G401 (cell line): ENCODE measurements at places on chromosomes 3 and 15. TPM values are rescaled to one million over a fixed set of nuclear protein-coding genes. Genes with fewer than 3 reads are reported as not detected.

DNA sequence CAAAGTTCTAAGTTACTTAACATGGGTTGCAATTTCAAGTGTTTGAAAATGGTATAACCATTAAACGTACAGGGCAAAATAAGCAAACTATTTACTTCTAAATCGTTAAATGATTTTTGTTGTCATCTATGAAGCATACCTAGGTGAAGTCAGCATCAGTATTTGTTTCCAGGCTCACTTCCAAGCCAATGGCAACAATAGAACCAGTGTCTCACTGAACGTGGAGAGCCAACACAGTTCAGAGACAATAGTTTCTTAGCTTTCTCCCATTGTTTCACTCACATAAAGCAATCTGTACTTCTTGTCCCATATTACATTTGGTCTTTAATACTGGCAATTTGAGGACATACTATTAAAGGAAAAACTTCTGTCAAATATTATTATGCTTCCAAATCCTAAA, 397.2 kb downstream of the MECOM start:
- DNase-seq: no peak

GRCh38 chr3:125460233-125460632, 59.8 kb downstream of the SNX4 start:
- DNase-seq: no peak

CCR8 gene
- not detected in 2 replicates for total RNA-seq

- peak; percentile 8 for DNase-seq
These were observed 40.2 kb upstream of the ADAMTSL3 start for GRCh38 chr15:83613714-83614113.

- DNase-seq: no peak
These were observed 75.4 kb downstream of the CPN2 start for GRCh38 chr3:194275721-194276120.

DNA sequence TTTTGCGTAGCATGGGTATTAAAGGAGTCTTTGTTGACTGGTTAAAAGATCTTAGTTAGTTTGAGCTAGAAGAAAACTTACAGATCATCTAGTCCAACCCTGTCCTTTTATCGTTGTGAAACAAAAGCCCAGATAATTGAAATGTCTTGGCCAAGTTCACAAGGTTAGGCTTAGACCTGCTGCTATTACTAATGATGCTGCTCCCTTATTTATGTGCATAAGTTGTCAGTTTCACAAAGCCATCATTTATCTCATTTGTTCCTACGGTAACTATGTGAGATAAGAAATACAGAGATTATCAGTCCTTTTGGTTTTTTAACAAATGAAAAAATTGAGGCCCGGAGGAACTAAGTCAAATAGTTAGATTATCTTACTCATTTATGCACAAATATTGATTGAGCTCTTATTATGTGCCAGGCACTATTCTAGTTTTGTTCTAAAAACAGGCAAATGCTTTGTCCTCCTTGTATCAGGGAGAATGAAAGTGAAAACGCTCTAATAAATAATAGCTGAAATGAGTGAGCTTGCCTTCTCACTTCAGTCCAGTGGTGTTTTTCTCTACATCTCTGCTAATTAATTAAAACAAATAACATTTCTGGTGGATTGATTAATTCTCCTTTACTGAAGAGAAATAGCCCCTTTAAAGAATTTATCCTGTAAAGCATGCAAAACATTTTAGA, 49.1 kb upstream of the TPRG1 start:
- no peak for DNase-seq

DNA sequence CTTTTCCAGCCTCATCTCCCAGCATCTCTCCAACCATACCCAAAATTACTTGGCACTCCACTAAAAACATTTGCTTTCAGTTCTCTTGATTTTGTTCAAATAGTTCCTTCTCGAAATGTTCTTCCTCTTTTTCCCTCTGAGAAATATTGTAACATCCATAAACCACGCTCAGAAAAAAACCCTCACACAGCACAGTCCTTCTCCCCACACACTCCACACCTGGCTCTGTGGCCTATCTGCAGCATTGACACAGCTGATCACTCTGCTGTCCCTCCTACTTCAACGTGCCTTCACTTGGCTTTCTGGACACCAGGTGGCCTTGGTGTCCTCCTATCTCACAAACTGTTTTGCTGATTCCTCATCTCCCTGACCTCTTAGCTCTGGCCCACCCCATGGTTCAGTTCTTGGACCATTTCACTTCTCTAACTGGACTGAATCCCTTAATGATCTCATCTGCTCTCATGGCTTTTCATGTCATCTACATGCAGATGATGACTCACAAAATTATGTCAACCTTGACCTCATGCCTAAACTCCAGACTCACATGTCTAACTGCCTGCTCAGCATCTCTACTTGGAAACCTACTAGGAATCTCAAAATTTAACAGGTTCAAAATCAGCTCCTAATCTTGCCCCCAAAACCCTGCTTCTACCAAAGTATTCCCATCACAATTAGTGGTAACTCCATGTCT, 93.3 kb downstream of the TRIM42 start:
- DNase-seq: no peak

DNA sequence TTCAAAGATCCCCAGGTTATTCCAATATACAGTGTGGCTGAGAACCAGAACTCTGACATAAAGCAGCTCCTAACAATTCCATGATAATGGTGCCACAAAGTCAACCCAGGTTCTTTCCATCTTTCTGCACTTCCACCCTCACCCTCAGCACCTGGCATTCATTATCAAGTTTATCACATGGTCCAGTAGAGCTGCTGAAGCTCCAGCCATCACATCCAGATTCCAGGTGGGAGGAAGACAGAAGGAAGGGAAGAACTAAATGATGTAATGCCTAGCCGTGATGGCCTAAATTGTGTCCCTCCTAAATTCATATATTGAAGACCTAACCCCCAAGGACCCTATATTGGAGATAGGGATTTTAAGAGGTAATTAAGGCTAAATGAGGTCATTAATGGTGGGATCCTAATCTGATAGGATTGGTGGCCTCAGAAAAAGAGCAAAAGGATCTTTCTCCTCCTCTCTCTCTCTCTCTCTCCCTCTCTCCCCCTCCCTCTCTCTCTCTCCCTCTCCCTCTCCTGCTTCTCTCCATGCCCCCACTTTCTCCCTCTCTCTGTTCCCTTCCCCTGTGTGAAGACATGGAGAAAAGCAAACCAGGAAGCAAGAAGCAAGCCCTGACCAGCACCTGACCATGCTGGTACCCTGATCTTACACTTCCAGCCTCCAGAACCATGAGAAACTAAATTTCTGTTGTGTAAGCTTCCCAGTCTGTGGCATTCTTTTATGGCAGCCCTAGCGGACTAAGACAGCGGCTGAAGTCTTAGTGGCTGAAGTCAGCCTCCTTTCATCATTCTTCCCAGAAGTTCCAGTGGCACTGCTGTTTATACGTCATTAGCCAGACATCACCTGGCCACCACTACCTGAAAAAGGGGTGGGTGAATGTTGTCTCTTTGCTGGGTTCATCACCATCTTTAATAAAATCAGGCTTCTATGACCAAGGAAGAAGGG, 369.7 kb upstream of the PROK2 start:
- DNase-seq: no peak

DNA sequence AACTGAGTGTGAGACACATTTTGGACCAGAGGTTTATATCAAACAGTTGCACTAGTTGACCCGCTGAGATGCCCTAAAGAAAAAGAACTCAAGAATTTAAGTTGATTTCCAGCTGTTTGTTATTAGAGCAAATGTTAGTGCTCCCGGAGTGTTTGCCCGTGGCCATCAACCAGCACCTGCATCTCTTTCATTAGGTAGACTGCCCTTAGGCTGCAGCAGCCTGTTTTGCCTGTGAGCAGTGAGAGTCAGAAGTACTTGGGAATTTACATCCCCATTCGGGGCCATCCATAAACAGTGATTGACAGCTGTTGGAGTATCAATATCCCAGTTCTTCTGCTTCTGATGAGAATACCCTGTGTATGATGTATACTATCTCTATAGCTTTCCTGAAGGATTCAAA, 492.6 kb downstream of the RBMS3 start:
- DNase-seq: no peak

NRROS gene
- total RNA-seq: 7.1 and 11.6 TPM in 2 replicates

DNA sequence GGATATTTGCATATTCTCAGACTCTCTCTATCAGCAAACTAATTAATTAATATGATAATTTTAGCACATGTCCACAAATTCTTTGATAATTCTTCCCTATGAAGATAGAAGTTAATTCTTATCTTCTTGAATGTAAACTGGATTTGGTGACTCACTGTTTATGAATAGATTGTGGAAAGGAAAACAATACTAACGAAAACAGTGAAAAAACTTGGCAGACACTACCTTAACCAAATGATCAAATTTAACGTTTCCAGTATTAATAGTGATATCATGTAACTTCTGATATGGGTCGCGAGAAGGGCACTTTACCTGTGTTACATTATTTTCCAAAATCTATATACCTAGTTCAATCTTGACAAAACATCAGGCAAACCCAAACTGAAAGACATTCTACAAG, 401.0 kb downstream of the SI start:
- no peak for DNase-seq

OCA2 gene
- total RNA-seq: 4.1 TPM in 2 replicates
